ENCODE measurements at places on chromosomes 2 and 18.

DNA sequence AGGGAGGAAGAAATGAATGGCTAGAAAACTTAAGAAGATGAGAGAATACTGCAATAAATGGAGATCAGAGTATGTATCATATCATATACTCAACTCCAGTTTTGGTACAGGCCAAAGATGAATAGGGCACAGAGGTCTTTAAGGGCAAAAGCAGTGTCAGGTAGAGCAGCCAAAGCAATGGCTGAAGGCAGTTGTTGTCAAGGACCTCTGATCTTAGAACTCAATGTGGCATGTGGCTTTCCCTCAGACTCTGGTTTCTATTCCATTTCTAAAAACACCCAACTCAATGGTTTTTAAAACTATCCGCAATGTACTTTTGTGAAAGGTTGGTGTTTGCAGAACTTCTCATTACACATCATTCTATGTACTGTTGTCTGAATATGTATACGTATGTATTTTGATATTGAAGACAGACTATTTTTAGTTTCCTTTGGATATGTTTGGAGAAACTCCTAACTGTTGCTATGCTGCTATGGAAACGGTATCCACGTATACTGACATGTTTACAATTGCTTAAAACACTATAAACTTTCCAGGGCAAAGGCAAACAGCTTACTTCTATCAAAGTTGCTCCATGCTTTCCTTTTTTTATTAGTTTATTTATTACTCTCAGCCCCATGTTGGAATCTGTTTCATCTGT lies 58.1 kb upstream of the PELI1 start:
- DNase-seq: peak; percentile 18

DNA sequence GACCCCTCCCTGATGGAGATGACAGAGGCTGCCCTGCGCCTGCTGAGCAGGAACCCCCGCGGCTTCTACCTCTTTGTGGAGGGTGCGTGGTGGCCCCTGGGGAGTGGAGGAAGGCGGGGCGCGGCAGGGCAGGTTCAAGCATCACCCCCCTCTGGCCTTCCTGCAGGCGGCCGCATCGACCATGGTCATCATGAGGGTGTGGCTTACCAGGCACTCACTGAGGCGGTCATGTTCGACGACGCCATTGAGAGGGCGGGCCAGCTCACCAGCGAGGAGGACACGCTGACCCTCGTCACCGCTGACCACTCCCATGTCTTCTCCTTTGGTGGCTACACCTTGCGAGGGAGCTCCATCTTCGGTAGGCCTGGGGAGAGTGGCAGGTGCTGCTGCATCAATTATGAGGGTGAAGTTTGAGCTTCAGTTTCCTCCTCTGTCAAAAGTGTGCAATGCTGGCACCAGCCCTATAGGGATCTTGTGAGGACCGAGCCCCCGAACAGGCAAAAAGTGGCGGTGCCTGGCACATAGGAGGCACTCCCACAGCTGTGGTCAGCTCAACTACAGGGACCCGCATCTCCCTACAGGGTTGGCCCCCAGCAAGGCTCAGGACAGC lies 2.2 kb downstream of the ALPI start:
- DNase-seq: no peak

- DNase-seq: no peak
These were observed 311.9 kb upstream of the HDAC4 start for GRCh38 chr2:239712755-239713154.

GRCh38 chr2:37621199-37621598 lies 50.2 kb downstream of the CDC42EP3 start:
- no peak for DNase-seq

DNA sequence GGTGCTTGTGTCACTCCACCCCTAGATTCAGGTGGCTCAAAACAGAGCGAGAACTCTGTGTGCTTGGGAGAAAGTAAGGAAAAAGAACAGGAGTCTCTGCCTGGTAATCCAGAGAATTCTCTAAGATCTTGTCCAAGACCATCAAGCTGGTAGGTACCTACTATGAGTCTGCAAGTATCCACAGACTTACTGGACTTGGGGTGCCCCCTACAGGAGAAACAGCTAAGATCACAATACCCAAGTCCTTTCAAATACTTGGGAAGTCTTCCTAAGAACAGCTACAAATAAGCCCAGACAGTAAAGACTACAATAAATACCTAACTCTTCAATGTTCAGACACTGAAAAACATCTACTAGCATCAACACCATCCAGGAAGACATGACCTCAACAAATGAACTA lies 1143.6 kb upstream of the ACVR2A start:
- DNase-seq: no peak

- DNase-seq: no peak
These were observed 83.6 kb downstream of the CTNNA2 start for GRCh38 chr2:79596403-79596802.

DNA sequence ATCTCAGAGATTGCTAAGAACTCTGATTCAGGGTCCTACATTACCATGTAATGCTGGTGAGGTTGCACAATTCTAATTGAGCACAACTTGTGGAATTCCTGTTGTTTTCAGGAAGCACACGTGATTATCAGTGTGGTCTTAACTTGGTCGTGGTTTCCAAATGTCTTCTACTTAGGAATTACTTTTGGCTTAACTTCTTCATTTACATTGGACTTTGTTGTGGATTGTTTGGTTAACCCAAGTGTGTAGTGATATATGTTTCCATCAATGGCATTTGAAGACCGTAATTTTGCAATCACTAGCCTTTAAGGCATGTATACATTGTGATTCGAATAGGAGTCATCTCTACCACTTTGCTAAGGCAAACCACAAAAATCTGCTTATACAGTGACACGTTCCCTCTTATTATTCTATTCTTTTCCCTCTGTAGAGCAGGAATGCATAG lies 373.3 kb downstream of the IRS1 start:
- DNase-seq: no peak

GRCh38 chr18:28198620-28199019 lies 21.7 kb upstream of the CDH2 start:
- no peak for DNase-seq

Data from hematopoietic multipotent progenitor cell (in vitro differentiated cells).